ENCODE measurements at places on chromosomes 16 and 17.

GRCh38 chr16:27492588-27492979 is 57.1 kb downstream of the GTF3C1 start:
- no peak for DNase-seq

GRCh38 chr16:88421301-88421700 is 31.8 kb upstream of the ZFPM1 start:
- no peak for DNase-seq

- no peak for DNase-seq
These were observed 57.6 kb downstream of the KSR1 start for GRCh38 chr17:27513849-27514248.

DNA sequence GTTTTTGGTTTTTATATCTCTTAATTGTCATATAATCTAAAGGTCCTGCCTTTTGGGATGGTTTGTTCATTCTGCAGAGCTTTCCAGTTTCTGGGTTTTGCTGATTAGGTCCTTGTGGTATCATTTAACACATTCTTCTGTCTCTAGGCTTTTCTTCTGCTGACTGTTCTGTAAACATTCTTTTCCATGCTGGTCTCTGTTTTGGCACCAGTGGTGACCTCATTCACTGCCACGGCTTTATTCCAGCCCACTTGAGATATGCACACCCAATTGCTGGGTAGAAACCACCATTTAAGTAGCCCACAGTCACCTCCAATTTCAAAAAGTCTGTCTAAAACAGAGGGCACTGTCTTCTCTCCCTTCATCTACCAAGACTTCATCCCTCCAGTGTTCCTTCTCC is 31.1 kb upstream of the COX10 start:
- no peak for DNase-seq

DNA sequence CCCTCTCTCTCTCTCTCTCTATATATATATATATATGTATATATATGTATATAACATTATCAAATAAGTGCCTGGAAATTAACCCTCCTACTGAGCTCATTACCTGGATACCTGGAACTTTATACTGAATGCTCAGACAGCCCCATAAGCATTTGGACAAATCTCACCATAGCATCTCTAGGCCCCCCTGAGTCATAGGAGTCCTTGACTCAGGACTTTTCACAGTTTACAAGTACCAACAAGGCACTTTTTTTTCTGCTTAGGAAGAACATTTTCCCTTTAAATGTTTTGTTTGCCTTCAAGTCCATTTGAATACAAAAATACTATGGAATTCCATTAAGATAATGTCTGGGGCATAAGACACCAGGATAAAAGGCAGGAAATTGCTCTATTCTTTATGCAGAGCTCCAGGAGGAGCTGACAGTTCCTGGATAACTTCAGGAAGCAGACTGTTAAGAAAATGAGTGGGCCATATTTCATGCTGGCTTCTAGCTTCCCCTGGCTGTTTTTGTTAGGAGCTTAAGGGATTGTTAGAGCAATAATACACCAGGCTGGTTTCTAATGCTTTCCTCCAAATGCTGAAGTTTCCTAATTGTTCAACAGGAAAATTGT is 171.7 kb upstream of the ASIC2 start:
- DNase-seq, result no peak

DNA sequence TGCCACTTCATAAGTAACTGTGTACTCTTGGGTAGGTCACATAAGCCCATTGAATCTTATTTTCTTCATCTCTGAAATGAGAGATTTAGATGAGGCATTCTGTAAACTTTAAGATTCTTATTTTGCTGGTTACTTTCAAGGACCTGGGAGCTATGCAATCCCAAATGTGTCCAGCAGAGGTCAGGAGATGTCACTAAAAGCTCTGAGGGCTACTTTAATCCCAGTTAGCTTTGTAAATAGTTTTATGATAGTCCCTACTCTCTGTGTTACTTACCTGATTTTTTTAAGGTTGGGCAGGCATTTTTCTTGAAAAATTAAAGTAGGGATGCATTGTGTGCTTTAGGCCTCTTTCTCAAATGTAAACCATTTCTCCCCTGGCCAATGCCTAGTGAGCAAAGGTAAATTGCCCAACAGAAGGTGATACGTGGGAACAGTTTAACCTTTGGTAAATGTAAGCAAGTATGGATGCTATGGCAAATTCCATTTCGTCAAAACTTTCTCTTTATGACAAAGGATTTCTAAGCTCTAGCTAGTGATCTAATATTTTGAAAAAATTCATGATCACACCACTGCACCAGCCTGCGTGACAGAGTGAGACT is 57.1 kb upstream of the WSB1 start:
- peak; percentile 69 for DNase-seq

- DNase-seq, result no peak
These were observed 21.9 kb downstream of the TEKT3 start for GRCh38 chr17:15319452-15320010.

DNA sequence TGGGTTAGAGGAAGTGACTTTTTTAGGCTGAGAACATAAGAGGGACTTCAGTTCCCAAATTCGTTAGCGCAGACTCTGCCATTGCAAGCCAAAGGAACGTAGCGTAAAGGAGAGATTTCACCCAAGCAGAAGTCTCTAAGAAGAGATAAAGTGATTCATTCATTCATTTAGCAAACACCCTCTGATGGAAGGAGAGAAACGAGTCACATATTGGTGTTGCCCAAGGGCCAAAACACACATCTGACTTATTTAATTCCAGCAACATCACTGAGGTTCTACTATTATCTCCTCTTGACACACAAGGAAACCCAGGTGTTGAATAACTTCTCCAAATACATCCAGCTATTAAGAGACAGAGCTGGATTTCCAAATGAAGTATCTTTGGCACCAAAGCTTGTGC is 85.7 kb upstream of the CACNG3 start:
- no peak for DNase-seq

All from CD8-positive, alpha-beta T cell (primary cell).